AG04450 (cell line): ENCODE measurements at places on chromosomes 12 and 14.

DNA sequence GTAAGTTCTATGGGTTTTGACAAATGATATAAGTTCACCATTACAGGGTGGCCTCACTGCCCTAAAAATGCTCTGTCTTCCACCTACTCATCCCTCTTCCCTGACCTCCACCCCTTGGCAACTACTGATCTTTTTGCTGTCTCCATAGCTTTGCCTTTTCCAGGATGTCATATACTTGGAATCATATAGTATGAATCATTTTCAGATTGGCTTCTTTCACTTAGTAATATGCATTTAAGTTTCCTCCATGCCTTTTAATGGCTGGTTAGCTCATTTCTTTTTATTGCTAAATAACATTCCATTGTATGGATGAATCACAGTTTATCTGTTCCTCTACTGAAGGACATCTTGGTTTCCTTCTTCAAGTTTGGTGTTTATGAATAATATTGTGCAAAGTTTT, 14.0 kb upstream of the PEX5 start:
- DNase-seq, result no peak

GRCh38 chr12:6745741-6746525, 7.0 kb downstream of the MLF2 start:
- no peak for DNase-seq

DNA sequence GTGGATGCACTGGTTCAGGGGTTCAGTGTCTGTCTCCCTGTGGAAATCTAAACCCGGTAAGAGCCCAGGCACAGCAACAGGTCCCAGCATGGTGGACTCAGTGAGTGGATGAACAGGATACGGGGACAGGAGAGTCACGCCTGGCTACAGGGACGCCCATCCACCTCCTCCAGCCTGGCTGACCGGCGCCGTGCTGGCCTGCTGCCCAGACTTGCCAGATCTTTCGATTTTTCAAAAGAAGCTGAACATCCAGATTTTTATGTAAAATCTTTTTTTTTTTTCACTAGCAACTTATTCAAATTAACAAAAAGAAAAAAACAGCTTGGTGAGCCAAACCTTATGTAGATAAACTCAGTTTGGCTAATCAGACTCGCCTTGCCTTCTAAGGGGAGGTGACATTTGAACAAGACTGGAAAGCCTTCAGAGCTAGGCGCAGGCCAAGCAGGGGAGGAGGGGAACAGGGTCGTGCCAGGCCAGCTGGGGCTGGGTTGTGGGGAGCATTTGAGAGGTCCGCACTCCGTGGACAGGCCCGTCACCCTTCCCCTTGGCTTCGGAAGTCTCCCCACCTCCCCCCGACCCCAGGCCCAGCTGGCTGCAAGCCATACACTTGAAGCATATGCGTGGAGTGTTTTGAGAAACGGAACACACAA, 87.8 kb upstream of the NCOR2 start:
- no peak for DNase-seq

GRCh38 chr14:70920608-70921007, 13.3 kb downstream of the PCNX1 start:
- no peak for DNase-seq

GRCh38 chr14:59754256-59754655, 116.3 kb downstream of the RTN1 start:
- DNase-seq, result no peak

GRCh38 chr12:78981-79380, 12.4 kb downstream of the IQSEC3 start:
- DNase-seq, result no peak

DNA sequence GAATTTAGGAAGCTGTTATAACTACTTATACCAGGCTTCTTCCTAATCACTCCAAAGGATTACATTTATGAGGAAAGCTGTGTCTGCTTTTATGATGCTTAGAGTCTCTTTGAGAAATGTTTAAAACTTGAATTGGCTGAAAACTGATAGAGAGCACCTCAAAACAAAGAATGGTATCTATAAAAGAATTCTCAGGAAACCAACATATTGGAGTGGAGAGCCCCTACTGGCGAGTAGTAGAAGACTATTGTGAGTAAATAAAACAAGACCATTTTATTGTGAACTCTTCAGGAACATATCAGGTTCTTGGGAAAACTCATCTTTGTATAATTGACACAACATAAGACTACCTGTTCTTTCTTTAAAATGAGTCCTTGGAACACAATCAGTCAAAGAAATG, 578.6 kb downstream of the RERGL start:
- DNase-seq, result no peak

GRCh38 chr12:9856894-9857293, 12.3 kb downstream of the CLEC2B start:
- no peak for DNase-seq

DNA sequence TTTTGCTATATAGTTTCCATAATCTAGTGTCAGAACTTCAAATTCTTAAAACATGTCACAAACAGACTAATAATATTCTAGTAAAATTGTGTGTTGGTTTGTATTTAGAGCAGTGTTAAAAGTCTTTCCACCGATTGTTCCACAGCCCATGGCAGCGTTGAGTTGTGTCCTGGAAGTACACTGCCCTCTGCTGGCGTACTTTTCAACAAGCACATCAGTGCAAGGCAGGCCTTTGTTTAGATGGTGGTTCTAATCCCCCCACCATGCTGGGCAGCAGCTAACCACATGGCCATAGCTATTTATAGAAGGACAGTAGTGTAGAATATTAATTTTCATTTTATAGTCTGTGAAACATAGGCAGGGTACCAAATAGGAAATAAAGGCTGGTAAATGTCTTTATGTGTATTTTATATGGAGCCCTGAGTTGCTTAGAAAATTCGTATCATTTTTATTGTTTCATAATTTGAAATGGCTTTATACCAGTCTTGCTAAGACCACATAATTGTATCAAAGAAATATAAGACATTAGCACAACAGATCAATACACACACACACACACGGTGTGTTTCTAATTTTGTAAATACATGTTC, 235.4 kb downstream of the SEC23A start:
- DNase-seq, result peak; percentile 55

- no peak for DNase-seq
These were observed 638.5 kb downstream of the MED13L start for GRCh38 chr12:115638733-115639647.

- DNase-seq, result peak; percentile 55
These were observed 121.9 kb downstream of the PIK3C2G start for GRCh38 chr12:18383203-18383602.

GRCh38 chr12:123928274-123928865, 44.3 kb downstream of the CCDC92 start:
- no peak for DNase-seq

- DNase-seq, result no peak
These were observed 7.8 kb downstream of the LHX5 start for GRCh38 chr12:113463746-113464451.

DNA sequence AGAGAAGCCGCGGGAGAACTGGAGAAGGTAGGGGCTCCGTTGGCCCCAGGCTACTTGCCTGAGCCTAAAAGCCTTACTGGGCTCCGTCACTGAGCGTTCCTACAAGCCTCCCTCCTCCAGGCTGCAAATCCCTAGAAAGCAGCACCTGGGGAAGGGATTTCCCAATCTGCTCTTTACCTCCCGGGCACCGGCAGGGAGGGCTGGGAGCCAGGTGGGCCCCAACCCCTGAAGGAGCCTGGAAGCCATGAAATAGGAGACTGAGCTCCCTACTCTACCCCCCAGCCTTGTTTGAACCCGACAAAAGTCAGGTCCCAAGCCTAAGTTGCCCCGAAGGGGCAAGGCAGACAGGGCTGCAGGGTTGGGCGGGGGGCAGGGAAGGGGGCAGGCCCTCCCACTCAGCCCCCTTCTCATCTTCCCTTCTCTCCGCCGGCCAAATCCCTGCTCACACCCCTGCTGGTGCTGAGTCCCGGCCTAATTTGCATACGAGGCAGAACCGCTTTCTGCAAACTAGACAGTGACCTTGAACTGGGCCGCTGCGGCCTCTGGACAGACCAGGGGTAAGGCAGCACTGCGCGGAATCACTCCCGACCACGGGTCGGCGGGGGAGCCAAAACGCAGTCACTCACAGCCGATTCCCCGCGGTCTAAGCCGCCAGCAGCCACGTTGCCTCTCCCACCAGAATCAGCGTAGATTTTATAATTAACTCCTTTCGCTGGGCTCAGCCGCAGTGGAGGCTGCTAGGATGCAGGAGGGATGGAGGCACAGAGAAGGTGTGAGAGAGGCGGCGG, 3.7 kb upstream of the HOXC12 start:
- no peak for DNase-seq

DNA sequence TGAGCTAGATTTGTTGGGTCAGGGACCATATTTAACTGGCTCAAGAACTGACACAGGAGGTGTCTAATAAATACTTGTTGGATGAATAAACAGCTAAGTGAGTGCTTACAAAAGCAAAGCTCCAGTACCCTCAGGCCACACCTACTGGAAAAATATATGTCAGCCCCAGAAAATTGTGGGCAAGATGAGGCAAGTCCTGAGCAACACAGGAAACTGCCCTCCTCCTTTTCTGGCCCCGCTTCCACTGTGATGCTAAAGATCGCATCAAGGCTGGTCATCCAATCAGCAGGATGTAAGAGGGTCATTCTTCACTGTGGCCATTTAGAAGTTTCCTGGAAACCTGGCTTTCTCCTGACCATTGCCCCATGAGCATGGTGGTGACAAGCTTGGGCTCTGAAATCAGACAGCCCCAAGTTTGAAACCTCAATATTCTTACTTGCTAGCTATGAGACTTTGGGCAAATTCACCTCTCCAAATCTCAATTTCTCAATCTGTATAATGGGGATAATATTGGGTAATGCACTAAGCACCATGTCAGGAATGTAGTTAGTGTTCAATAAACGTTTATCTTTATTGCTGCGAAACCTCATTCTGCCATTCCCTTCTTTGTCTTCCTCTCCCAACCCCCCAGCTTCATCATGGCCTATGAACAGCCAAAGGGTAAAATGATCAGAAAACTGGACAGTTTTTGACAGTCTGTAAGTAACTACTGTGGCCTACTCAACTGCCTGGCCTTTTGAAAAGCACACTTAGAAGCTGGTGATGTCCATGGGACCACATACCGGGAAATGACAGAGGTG, 139.3 kb upstream of the PZP start:
- DNase-seq, result no peak

DNA sequence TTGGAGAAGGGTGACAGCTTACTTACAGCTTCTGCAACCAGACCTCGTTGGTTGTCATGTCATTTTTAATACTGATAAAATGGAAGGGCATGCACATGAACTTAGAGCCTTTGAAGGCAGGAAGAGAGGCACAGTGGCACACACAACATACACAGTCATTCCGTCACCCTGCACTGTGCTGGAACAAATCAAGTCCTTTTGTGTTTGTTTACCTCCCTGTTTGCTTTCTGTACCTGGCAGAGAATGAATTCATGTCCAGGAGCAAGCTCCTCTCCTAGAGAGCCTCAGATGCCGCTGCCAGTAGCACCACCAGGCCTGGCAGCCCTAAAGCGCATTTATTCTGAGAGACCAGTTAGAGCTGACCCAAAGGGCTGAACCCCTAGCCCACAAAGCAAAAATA, 460.3 kb downstream of the EGLN3 start:
- no peak for DNase-seq

GRCh38 chr14:76931631-76932402, 96.7 kb downstream of the IRF2BPL start:
- DNase-seq, result no peak

DNA sequence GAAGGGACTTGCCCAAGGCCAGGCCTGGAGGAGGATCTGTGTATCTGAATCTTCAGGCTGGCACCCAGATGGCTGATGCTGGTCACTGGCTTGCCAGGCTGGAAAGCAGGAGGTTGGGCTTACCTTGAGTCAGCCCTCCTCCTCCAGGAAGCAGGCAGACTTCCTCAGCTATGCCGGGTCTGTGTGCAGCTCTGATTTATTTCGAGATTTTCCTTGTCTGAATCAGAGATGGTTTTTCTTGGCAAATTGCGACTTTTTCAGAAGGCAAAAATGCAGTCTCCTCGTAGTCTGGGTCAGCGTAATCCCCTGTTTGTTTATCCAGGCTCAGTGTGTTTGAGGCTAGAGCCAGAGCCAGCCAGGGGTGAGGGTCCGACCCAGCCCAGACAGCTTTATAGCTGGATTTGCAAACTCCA, 48.9 kb downstream of the SMOC1 start:
- peak; percentile 58 for DNase-seq

DNA sequence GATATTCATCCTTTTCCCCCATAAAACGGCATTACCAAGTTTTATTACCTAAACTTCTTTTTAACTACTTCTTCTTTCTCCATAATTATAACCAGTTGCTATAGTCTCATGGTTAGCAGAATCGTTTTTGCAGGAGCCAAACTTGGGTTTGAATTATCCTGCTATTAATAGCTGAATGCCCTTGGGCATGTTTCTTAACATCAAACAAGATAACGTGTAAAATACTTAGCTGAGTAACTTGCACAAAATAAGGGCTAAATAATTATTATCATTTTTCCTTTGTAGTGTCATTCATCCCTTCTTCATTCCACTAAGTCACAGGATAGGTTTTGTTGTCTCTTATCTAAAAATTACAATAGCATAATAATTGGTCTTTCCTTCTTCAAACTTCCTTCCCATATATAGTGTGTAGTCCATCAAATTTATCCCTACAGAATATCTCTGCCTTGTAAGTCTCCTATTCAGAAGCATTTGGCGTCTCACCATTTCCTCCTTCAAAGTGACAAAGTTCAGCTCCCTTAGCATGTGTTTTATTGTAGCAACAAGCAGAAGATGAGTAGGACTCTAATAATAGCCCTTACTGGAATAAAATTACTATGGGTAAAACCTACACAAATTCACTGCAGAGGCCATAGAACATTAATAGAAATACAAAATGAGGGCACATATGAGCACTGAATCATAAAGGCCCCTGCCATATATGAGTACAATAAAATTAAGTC, 63.8 kb downstream of the FAR2 start:
- no peak for DNase-seq

GRCh38 chr14:94599656-94600004, 12.6 kb upstream of the SERPINA3 start:
- DNase-seq, result no peak

GRCh38 chr12:91215940-91216454, 33.4 kb upstream of the DCN start:
- DNase-seq, result peak; percentile 67

DNA sequence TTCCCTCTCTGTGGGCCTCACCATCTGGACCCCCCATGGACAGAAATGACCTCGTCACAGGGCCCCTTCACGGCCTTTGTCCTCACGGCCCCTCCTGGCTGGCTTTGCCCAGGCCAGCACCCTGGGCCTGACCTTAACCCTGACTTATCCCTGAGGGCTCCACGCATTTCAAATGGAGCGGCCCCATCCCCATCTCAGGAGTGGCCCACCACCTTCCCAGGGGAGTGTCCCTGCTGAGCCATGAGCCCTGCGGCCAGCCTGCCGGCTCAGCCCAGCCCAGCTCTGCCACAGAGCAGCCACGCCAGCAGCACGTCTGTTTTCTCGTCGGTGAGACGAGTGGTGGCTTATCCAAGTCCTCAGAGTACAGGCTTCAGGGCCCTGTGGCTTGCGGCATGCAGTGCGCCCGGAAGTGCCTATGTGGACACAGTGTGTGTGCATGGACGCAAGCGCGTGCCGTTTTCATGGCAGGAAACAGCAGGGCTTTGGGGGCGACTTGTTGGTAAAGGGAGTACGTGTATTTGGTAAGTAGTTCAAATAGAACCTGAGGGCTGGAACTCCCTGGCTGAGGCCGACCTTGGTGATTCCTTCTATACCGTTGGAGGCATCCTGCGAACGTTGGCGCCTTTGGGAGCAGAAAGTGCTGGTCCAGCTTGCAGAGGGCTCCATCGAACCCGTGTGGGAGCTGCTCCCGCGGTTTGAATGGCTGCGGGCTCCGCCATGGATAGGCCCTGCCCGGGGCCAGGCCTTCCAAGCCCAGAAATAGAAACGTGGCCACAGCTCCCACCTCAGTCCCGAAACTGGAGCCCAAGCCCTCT, 52.1 kb downstream of the LRCOL1 start:
- no peak for DNase-seq
